ENCODE measurements at places on chromosomes 5 and 9. TPM values are rescaled to one million over a fixed set of nuclear protein-coding genes. Genes with fewer than 3 reads are reported as not detected.

The C7 gene
- total RNA-seq, result not detected

The ZNF79 gene
- 11.6 TPM for total RNA-seq

The CCNJL gene
- 4.0 TPM for total RNA-seq

The PLAC8L1 gene
- total RNA-seq, result not detected

The TMEM250 gene
- total RNA-seq, result 37.8 TPM

The PTGDS gene
- not detected for total RNA-seq

The UBQLN1 gene
- 184 TPM for total RNA-seq

The AQP3 gene
- total RNA-seq, result 0.36 TPM

The TOR4A gene
- total RNA-seq, result 48.3 TPM

The ANKRD33B gene
- 6.0 TPM for total RNA-seq

The NMRK1 gene
- total RNA-seq, result 31.0 TPM

The CARD9 gene
- 0.40 TPM for total RNA-seq

The MUSK gene
- total RNA-seq, result 0.53 TPM

The PRDM9 gene
- not detected for total RNA-seq

The SLC4A9 gene
- total RNA-seq, result not detected

The FAXDC2 gene
- 3.6 TPM for total RNA-seq

The SPINK4 gene
- total RNA-seq, result not detected

The SPINK1 gene
- total RNA-seq, result not detected

The OR13C2 gene
- total RNA-seq, result not detected

The BARHL1 gene
- total RNA-seq, result not detected

The FLT4 gene
- 1.9 TPM for total RNA-seq

The SPOCK1 gene
- 216 TPM for total RNA-seq

The CTSV gene
- 1.2 TPM for total RNA-seq

The PKN3 gene
- total RNA-seq, result 20.6 TPM
